NCI-H1092 (cell line): ENCODE measurements at places on chromosomes 11 and 22.

GRCh38 chr11:117097014-117097388 is 1.2 kb downstream of the SIK3 start:
- DNase-seq = no peak

DNA sequence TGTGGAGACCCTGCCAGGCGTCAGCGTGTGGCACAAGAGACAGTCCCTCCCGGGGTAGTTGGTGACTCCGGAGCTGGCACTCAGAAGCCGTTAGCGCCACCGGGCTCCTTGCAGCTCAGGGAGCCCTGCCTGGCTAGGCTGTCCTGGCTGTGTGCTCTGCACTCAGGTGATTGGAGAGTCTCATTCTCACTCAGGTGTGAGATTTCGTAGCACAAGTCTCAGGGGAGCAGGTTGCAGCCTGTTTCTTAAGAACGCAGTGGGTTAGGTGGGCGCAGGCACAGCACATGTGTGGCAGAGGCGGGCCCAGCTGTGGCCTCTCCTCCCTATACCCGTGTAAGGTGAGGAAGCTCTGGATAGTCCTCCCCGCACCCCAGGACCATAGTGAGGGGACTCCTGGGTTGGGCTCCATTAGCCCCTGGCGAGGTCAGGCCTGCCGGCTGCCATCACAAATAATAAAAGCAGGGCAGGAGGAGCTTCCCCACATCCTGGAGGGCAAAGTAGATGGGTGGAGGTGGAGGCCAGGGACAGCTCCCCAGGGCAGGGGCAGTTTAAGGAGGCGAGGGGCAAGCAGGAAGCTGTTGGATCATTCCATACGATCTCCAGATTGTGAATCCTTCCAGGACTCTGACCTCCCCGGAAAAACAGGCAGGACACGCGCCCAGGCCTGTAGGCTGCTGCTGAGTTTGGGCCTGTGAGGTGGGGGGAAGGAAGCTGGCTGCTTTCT is 39.4 kb downstream of the SBF1 start:
- no peak for DNase-seq

GRCh38 chr11:76410851-76411357 is 29.8 kb downstream of the GVQW3 start:
- DNase-seq = no peak

DNA sequence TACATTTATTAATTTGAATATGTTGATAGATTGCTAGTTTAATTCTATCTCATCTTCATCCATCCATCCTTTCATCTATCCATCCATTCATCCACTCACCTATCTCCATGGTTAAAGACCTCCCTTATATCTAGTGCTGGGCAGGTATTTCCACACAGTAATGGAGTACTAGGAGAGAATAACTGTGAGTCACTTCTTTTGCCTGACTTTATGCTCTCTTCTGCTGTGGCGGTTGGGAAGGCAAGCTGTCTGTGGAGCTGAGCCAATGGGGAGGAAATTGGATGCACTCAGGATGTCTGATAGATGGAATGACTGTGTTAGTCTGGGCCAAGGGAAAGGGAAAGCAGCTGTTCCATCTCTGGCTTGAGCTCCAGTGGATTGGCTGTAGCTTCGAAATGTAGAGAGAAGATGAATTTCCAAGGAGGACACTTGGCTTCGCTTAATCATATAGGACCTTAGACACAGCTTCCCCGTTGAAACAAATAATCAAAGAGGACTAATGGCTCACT is 60.3 kb downstream of the NELL1 start:
- DNase-seq = no peak

- no peak for DNase-seq
Observed at GRCh38 chr22:21443735-21444421, 23.3 kb upstream of the TMEM191C start.

DNA sequence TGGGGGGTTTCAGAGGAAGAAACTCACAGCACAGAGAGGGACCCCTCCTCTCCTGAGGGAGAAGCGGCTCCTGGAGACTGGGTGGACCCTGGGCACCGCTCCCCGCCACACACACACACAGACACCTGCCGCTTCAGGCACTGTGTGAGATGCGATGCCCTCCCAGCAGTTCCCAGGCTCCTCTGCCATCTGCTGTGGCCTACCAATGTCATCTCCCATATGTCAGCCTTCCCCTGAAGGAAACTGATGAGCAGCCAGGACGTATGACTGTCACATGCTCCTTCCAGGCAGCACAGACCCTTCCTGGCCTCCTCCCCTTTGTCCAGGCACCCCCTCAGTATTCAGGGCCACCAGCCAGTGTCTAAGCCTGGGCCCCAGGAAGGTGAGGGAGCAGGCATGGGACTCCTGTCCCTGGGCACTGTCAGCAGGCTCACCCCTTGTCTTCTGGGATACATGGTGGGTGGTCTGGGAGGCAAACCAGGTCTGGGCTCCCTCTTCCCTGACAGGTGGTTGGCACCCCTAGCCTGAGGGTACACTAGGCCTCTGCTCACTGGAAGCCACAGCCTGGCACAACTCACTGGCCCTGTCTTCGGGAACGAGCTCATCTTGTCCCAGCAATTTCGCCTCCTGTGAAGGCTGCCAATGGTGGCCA is 11.8 kb upstream of the BCR start:
- DNase-seq = no peak

- DNase-seq = no peak
Observed at GRCh38 chr22:49767355-49768062, 60.2 kb downstream of the BRD1 start.

DNA sequence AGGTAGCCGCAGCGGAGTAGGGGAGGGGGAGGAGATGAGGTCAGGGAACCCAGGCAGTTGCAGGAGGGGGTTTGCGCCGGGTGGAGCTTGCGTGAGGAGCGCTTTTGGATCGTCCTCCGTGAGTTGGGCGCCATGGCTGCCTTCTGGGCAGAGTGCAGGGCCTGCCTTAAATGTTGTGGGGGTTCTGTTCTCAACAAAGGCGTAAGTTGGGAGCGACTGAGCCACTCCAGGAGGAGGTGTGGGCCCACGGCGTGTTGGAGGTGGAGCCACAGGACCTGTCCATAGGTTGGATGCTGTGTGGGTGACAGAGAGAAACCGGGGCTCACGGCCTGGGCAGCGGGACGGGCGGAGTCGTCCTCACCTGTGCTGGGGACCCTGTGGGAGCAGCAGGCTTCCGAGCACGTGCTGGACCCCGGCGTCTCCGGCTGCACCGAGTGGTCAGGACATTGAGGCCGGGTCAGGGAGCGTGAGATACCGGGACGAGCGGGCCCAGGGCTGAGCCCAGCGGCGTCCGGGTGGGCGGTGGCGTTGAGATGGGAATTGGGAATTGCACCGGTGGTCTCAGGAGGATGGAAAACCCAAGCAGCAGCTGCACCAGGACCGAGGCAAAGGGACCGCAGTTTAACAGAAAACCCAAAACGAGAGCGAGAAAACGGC is 977 bp upstream of the PGGHG start:
- DNase-seq = no peak

GRCh38 chr22:38700270-38700788 is 414 bp downstream of the JOSD1 start:
- DNase-seq = peak; percentile 12

- no peak for DNase-seq
Observed at GRCh38 chr22:49871482-49871881, 17.8 kb downstream of the ZBED4 start.

DNA sequence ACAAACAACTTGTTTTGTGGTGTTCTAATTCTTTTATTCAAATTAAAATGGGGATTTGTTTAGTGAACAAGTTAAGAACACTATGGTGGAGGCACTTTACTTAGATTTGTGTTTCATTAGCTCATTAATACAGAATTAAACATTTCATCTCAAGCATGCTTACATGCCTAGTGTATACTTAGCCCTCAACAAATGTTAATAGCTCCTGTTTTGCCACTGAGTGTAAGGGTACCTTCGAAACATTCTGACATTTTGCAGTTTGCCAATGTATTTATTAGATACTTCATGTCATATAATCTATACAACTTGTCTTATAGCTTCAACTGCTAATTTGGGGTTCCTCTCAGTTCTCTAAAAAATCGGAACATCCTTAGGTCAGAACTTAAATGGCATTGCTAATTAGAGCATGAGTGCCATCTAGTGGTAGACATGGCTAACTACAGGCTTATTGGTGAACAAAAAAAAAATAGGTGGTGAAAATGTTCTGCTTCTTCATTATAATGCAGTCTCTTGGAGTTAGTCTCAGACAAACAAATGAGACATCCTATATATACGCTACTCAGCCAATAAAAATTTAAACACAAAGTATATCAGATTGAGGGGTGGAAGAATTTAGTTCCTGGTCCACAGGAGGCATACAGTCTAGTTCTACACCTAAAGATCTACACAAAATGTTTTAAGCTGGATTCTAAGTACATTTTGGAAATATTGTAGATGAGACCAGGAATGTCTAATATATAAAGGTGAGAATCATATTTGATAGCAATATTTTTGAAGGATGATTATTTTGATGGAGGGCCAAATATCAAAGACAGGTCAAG is 4.9 kb upstream of the CNTN5 start:
- peak; percentile 32 for DNase-seq

DNA sequence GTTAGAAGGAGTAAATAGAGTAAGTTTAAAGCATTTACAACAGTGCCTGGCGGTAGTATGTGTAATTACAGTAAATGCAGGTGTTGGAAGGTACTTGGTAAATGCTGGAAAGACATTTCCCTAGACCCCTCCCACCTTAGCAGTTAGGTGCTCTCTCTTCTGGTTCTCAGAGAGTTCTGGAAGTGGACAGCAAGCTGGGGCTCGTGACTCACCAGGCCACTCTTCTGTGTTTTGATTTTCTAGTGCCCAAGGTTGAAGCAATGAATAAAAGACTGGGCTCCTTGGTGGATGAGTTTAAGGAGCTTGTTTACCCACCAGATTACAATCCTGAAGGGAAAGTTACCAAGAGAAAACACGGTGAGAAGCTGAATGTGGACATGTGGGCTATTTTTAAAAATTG is 27.6 kb downstream of the SNU13 start:
- no peak for DNase-seq

DNA sequence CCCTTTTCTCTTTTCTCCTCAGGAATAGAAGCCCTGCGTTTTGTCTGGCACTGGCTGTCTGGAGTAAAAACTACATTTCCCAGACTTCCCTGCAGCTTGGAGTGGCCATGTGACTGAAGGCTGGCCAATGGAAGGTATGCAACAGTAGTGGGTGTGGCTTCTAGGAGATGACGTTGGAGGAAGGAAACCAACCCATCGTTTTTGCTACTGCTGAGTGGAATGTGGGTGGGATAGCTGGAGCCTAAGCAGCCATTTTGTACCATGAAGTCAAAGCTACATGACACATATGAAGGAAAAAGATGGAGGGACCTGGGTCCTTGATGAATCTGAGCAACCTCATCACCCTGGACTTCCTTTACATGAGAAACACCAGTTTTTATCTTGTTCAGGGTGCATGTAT is 19.6 kb downstream of the FGF3 start:
- DNase-seq = no peak

DNA sequence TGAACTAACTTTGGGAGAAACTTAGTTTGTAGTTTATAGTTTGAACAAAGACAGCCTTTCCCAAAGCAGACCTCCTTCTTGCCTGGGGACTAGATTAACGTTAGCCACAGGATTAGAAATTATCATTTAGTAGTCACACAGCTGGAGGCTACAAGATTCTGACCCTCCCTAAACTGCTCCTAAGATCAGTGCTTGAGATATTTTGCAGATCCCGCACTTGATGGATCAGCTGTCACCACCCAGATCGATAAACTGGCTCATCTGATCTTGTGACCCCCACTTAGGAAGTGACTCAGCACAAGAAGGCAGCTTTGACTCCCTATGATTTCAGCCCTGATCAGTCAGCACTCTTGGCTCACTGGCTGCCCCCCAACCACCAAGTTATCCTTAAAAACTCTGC is 1.6 kb downstream of the SLC22A24 start:
- no peak for DNase-seq

- no peak for DNase-seq
Observed at GRCh38 chr11:123051146-123051545, 10.8 kb downstream of the HSPA8 start.

- DNase-seq = no peak
Observed at GRCh38 chr22:47202819-47203553, 440.5 kb downstream of the TBC1D22A start.

- DNase-seq = no peak
Observed at GRCh38 chr11:112611771-112612170, 349.4 kb upstream of the NCAM1 start.

- no peak for DNase-seq
Observed at GRCh38 chr11:70877151-70877550, 375.2 kb downstream of the SHANK2 start.

- DNase-seq = no peak
Observed at GRCh38 chr11:60870276-60870675, 2.9 kb downstream of the ZP1 start.

GRCh38 chr11:121131656-121132055 is 30.6 kb downstream of the TECTA start:
- DNase-seq = no peak

- DNase-seq = no peak
Observed at GRCh38 chr22:27681037-27681436, 120.5 kb downstream of the MN1 start.

DNA sequence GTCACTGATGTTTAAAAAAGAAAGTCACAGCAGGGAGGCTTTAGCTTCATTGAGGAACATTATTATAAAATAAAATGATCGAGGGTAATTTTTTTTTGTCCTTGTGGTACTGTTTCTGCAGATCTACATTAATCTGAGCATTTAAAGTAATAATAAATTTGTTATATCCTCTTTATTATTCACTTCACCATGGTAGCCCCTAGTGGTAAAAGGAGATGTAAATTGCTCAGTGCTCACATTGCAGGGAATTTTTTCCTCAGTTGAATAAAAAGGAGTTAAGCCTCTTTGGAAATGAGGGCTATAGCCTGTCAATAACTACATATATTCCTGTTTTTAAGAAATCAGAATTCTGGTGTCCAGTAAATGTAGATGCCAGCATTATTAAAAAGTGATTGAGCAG is 99.7 kb upstream of the VPREB1 start:
- DNase-seq = no peak

DNA sequence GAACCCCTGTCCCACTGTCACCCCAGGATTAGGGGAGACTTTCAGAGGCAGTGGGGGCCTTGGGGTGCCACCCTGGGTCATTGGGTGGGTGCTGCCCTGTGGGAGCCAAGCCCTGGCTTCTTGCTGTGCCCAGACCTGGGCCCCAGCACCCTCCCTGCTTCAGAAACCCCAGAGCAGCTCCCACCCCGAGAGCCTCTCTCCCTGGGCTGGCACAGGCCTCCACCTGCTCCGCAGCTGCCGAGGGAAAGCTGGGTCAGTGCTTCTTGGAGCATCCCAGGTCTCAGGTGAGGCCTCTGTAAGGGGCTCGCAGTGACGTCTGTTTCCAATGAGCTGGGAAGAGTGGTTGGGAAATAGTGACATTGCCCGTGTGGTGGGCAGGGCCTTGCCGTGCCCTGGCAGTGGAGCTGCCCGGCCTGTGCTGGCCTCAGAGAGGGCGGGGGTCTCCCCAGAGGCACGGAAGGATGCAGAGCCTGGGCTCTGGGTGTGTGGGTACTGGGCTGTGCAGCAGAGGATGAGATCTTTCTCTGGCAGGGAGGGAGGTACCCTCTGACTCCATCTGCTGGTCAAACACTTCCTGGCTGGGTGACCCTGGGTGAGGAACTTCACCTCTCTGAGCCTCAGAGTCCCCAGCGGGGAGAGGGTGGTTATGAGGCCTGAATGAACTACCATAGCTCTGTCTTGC is 23.0 kb downstream of the C22orf23 start:
- DNase-seq = no peak
